ENCODE measurements at places on chromosomes 3 and 15.

DNA sequence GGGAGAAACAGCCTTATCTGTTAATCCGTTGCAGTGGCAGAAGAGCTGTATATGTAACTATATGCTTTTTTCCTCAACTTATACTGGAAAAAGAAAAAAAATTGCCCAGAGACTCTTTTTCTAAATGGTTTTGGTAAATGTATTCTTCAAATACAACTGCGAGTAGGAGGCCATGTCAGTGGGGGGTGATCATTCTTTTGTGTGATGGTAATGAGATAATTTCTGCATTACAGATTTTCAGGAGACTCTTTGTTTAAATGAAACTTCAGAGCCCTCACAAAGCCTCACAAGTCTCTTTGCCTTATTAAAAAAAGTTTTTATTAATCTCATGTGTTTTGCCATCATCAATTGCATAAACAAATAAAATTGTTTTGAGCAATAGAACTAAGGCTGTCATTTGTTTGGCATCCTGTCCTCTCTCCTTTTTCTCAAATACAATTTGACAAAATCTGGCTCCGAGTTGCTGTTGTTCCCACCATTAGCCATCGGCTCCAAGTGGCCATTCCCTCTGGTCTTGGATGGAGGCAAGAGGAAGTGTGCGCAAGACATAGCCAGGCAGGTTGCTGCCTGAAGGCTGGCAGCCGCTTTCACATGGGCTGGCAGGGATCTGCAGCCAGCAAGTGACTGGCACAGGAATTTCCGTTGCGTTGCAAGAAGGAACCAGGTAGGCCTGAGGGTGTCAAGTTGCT is 116.7 kb downstream of the FNDC3B start:
- no peak for DNase-seq

DNA sequence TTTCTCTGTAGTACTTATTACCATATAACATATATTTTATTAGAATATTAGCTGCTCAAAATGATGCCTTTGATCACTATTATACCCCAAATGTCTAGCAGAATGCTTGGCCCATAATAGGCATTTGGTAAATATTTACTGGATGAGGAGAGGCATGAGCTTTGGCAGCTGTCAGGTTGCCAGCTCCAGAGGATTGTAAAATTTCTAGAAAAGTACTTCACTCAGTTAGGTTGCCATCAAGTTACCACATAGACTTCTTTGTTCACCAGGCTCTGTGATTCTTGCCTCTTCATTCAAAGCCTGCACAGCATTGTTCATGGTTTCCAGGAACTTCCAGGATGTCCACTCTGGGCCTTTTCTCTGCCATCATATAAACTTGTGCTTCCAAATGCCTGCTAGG is 582.8 kb downstream of the PDCD6IP start:
- DNase-seq = no peak

- DNase-seq = no peak
Observed at GRCh38 chr15:77579498-77580188, 53.1 kb downstream of the LINGO1 start.

DNA sequence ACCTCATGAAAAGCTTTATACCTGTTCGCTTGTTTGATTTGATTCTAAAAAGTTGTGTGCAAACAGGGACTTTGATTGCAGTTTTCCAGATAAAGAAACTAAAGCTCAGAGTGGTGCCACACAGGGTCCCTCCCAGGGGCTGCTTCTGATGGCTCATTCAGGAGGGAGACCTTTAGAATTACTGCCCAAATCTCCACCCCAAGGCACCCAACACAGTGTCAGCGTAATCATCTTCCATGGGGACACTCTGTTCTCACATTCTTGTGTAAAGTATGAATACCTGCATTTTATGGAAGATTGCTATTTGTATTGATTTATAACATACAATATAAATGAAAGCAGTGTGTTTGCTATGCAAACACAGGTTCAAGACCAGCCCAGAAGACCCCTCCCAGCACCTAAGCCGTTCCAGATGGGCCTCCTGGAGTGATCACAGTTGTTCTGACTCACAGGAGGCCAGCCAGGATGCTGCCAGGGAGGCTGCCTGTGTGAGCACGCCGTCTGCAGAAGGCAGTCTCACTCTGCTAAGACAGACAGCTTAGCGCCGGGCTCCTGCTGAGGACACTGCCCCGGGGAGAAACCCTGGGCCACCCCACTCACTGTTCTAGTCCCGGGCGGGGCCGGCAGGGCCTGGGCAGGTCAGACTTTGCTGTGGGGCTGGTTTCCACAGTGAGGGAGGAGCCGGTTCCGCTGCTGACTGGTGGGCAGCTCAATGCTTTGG is 185.6 kb downstream of the FAM43A start:
- no peak for DNase-seq

DNA sequence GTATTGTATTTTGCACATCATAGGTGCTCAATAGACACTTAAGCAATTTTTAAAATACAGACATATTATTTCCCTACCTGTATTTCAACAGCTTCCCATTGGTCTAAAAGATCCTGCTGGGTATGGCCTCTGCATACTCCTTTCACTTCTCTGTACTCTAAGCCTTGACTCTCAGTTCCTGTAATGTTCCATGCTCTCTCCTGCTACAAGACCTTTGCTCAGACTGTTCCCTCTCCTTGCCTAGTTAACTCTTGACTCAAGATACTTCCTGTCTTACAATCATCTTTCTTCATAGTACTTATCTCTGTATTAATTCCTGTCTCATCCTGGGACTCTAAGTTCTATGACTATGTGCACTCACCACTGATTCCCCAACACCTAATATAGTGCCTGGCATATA is 1.7 kb downstream of the SCN11A start:
- no peak for DNase-seq

- no peak for DNase-seq
Observed at GRCh38 chr15:52558196-52558595, 10.6 kb downstream of the ARPP19 start.

GRCh38 chr3:53072653-53073552 is 27.0 kb upstream of the SFMBT1 start:
- DNase-seq = peak; percentile 90

GRCh38 chr3:46410669-46411068 is 3.6 kb downstream of the CCRL2 start:
- DNase-seq = no peak

DNA sequence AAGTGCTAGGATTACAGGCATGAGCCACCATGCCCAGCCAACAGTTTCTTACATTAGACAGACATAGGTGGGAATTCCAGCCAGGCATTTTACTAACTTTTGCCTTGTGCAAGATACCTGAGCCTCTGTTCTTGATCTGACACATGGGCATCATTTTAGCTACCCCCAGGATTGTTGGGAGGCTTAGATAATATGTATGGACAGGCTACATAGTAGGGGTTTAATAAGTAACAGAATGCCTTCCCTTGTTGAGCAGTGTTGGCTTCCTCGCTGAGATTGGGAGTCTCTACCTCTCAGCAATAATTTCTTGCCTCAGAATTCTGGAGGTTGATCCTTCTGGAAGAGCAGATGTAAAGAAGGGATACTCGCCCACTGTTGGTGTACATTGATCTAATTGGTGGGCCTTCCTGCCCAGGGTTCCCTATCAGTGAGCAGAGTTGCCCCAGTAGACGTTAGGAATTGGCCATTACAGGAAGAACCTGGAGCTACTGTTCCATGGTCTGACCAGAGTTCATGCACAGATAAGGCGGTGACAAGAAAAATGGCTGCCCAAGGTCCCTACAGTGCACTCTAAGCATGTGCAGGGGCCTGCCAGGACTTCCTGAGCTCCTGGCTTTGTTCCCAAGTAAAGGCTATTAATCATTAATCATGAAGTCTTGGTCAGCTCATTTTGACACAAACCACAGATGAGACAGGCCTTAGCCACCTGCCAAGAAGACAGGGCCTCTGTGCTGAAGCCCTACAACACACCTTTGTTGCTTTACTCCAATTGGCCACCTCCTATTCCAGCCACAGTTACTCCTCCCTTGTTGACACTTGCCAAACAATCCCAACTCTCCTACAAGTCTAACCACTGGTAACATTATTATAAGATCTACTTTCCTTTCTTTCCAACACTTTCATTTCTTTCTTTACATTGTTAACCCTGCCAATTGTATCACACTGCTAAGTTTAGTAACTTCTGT is 5.0 kb upstream of the IL17RE start:
- DNase-seq = no peak

- DNase-seq = no peak
Observed at GRCh38 chr15:78162038-78162437, 12.9 kb downstream of the IDH3A start.

DNA sequence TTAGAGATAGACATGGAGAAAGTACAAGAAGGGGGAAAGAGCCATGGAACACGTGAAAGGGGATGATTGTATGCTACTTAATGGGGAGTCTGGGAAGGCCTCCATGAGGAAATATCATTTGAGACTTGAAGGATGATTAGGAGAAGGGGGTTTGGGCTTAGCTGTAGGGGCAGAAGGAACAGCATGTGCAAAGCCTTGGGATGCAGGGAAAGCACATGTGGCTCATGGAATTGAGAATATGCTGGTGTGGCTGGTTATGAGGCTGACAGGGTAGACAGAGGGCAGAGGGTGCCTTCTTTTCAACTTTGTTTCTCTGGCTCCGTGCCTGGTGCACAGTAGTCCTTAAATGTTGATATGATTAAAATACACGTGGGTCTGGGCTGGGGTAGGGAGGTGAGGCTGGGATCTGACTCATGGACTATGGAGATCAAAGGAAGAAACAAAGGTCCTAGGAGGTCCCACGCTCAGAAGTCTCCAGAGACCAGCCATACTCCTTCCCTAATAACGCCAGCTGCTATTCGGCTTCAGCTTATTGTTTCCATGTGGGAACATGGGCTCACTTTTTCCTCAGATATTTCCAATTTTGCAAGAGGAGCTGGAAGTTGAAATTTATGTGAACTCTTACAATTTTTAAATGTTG is 1.1 kb downstream of the GTF2E1 start:
- DNase-seq = no peak

- no peak for DNase-seq
Observed at GRCh38 chr3:34056181-34056910, 257.9 kb downstream of the PDCD6IP start.

- DNase-seq = no peak
Observed at GRCh38 chr15:85331655-85332285, 48.6 kb upstream of the AKAP13 start.

DNA sequence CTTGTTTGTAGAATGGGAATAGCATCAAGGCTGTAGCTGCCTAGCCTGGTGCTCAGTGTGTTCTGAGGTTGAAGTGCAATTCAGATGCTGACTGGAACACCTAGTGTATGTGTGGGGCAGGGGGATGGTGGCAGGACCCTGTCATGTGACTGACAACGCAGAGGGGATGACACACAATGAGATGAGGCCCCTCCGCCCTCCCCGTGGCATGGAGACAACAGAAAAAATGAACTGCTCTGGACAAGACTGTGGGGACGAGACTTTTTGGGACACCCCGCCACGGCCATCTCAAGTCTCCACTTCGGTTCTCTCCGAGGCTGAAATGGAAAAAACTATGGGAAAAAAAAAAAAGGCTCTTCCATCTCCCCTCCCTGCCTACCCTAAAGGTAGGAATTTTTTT is 10.4 kb upstream of the SEC13 start:
- DNase-seq = no peak

DNA sequence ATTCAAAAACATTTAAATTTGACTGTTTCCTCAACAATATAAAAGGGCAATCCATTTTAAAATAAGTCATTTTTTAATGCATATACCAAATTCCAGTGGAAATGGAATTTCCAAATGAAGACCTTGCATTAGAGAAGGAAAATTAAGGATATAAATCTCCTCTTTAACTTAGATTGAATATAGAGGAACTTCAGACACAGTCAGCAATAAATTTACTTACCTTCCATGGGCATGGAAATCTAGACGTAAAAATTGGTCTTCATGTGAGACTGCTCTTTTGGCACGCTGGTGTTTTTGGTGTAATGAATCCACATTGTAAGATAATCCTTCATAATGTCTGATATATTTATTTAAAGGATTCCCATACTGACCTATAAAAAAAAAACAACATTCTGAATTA is 32.1 kb downstream of the ADAM10 start:
- no peak for DNase-seq

DNA sequence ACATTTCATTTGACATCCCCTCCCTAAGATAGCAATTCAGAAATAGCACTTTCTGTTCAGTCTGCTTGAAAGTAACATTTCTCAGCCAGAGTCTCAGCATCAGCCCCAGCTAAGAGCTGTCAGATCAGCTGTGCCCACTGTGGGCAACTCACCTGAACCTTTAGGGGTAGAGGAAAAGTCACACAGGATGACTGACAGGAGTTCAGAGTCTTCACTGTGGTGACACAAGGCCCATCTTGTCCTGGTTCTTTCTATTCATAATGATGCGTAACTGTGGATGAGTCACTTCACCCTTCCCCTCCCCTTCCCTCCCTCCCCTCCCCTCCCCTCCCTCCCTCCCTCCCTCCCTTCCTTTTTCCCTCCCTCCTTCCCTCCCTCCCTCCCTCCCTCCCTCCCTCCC is 96.1 kb upstream of the RASGRP1 start:
- no peak for DNase-seq

GRCh38 chr15:99087405-99087943 is 17.4 kb upstream of the SYNM start:
- no peak for DNase-seq

- no peak for DNase-seq
Observed at GRCh38 chr3:129453732-129454131, 13.7 kb downstream of the IFT122 start.

All from T-helper 2 cell (primary cell).